ENCODE measurements at places on chromosomes 6 and 20.

GRCh38 chr6:142886431-142887170 is 58.4 kb downstream of the HIVEP2 start:
- no peak for DNase-seq

- DNase-seq = no peak
Measured at GRCh38 chr6:148520109-148520841, 177.6 kb downstream of the SASH1 start.

GRCh38 chr6:161411265-161411944 is 137.5 kb upstream of the AGPAT4 start:
- no peak for DNase-seq

DNA sequence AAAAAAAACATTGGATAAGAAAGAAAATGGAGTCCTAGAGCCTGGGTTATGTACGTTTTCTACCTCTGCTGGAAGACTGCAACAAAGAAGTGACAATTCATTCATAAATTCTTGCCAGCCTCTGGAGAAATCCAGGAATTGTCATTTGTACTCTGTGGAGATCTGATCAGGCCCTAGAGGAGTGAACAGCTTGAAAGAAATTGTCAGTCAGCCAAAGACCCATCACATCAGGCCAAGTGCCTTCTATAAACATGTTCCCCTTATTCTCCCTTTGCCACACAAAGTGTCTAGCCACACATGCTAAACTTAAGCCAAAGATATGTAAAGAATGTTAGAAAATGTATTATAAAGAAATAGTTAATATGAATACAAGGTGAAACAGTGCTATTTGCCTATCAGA is 152.4 kb downstream of the ADAT2 start:
- DNase-seq = no peak

DNA sequence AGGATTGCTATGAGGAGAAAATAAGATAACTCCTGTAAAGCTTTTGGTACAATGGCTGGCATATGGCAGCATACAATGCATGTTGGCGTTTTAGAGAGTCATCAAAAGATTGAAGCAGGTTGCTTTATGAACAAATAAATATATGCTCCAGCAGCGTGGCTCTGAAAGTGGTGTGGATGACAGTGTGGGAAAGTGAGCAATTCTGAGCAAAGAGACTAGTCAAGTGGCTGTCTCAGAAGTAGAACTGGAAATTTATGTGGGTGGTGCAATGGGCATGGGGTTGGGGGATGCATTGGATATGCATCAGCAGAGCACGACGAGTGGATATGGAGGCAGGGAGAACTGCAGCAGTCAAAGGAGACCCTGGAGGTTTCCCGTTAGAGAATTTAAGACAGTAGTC is 66.2 kb upstream of the PHACTR2 start:
- no peak for DNase-seq

Data from stimulated activated CD8-positive, alpha-beta memory T cell treated with anti-CD3 and anti-CD28 coated beads, Interleukin-4, amount 100 ng/mL, for 1 hour (primary cell).